Activated T-helper 1 cell treated with anti-CD3 and anti-CD28 coated beads, Interleukin-12 subunit alpha, Interleukin-12 subunit beta, Interleukin-2, Interleukin-4 antibody, amounts not matched to agents 30 ng/mL and 10 ng/mL and 1 ng/mL, durations not matched to agents 14 hours and 24 hours and 36 hours (primary cell): ENCODE measurements at places on chromosomes 13 and 19.
A peak's percentile ranks its signal among the peaks of the same experiment; 100 is the strongest.

GRCh38 chr19:41403181-41403970 is 5.8 kb downstream of the BCKDHA start:
- DNase-seq: no peak

DNA sequence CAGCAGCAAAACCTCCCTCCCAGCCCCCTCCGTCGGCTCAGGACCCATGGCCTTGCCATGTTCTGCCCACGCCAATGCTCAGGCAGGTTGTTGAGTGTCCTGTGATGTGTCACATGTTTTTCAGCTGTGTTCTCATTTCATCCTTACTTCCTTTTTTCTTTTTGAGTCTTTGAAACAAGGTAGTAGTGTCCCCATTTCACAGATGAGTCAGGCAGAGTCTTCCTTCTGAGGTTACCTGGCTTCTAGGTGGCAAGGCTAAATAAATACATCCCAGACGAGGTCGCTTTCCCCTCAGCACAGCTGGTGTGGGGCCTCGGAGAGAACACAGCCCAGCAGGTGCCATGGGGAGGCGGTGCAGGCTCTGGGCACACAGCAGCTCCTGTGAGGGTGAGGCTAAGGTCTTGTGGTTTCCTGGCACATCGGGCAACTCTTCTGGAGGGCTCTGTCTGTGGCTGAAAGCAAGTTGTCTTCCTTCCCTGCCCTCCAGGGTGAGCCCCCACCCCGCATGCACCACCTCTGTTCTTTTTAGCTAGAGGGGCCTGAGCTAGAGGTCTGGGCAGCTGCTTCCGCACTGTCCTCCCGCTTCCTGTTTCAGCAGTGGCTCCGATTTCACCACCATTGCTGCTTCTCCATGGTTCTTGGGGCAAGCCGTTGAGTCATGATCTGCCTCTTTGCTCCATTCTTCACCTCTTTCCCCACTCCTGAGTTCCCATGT is 15.1 kb downstream of the PRAM1 start:
- peak; percentile 21 for DNase-seq

GRCh38 chr13:65555962-65556361 is 1674.2 kb downstream of the PCDH9 start:
- no peak for DNase-seq

DNA sequence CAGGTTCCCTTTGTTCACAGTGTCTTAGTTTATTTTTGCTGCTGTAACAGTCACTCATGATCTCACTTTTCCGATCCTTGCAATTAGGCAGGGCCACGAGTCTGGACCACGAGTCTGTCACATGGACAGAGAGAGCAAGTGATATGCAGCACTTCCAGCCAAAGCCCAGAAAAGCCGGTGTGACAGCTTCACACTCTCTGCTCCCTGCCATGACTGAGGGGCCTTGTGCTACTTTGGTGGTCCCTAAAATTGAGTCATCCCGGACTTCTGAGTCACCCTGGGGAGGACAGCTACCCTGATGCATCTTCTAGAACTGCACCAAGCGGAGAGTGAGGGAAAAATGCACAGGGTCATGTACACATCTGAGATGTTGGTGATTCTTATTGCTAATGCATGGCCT is 179.6 kb downstream of the EFNB2 start:
- no peak for DNase-seq

DNA sequence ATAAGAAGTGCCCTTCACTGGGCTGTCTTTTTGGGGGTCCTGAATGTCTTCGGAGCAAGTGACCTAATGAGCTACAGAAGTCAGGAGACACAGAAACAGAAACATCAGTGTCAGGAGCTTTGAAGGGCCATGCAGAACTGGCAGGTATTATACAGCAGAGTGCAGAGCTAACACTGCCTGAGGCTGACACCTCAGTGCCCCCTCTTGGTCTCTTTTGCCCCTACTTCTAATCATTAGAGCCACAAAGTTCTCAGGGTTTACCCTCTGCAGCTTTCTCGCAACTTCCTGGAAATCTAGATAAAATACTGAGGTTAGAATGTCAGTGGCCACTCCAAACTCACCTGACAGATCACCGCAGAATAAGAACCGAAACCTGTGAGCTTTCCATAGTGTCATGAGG is 172.7 kb downstream of the B3GLCT start:
- no peak for DNase-seq

- no peak for DNase-seq
Observed at GRCh38 chr13:94712287-94712811, at the start of gene SOX21. Gene SOX21 (minus strand): TSS chr13:94712545. CDS start chr13:94712049, 496 bp downstream.

- no peak for DNase-seq
Observed at GRCh38 chr19:8311461-8312260, 3.5 kb upstream of the CD320 start.

- DNase-seq: no peak
Observed at GRCh38 chr19:54094426-54095000, 6.1 kb downstream of the OSCAR start.

DNA sequence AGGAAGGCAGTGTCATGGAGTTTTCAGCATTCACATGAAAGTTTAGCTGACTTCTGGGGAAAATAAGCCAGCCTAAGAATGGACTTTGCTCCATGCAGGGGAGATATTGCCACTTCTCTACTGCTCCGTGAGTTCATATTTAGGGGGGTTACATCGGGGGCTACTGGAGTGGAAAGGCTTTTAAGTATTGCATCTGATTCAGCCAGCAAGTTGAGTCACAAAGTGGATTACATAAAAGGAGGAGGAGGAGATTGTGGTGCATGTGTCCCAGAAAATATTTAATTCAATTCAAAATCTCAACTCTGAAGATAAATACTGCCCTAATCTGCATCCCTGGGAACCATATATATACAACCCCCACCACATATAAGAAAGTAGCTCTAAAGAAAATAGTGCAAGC is 617.2 kb downstream of the DCT start:
- no peak for DNase-seq

- DNase-seq: no peak
Observed at GRCh38 chr19:34577056-34577455, 95.5 kb downstream of the WTIP start.

GRCh38 chr13:91725646-91726045 is 327.2 kb downstream of the GPC5 start:
- DNase-seq: no peak

- DNase-seq: no peak
Observed at GRCh38 chr13:41707194-41707821, 250.0 kb downstream of the RGCC start.

DNA sequence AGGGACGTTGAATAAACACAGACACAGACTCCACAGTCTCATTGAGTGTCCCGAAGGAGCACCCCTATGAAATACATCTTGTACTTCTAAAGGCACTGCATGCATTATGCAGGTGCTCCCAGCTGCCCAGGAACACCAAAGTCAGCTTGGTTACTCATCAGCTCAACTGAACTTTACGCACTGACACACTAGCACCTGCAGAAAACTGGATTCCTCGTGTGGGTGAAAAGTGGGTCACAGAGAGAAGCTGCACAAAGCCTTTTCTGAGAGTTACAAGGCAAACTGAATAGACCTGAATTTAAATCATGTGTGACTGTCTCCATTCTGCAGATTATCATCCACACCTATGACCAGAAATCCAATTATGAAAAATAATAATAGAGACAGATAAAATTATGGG is 527.5 kb upstream of the NBEA start:
- DNase-seq: no peak

- peak; percentile 19 for DNase-seq
Observed at GRCh38 chr13:98909016-98909415, 68.8 kb downstream of the DOCK9 start.

- no peak for DNase-seq
Observed at GRCh38 chr13:111627596-111627995, 307.2 kb downstream of the TEX29 start.
